HuH-7 (cell line): ENCODE measurements at places on chromosomes 3 and 15.

DNA sequence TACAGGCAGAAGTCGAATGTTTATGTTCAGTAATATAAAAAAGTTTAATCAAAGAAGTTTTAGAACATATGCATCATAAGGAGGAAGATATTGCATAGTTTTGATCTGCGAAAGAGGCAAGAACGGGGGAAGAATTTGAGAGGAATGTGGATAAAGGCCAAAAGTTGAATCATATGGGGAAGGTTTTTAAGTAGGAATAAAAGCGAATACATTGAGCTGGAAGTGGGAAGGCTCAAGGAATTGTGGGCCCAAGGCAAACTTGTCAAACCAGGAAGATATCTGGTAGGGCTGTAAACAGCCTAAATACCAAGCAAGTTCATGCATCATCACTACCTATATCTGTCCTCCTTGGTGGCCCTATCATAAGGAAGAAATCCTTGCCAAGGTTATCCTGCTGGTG lies 186.9 kb downstream of the MAGI1 start:
- no peak for DNase-seq

GRCh38 chr3:129611446-129611800 lies 4.9 kb upstream of the PLXND1 start:
- no peak for DNase-seq

DNA sequence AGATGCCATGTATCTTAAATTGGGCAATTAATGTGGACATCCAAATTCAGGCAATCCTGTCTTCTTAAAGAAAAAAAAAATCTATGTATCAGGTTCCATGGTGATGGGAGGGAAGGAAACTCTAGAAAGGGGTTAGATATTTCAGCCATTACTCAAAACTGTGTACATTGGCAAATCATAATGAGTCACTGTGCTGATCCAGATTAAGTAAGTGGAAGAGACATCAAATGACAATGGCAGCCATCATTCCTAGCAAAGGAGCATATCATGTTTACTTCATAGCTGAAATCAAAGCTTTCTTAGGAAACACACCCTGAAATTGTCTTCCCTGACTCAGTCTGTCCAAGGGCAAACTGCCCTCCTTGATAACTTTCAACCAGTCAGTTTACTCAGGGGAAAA lies 713.3 kb upstream of the GBE1 start:
- DNase-seq = no peak

GRCh38 chr3:87674397-87675161 lies 384.2 kb downstream of the CGGBP1 start:
- no peak for DNase-seq

- DNase-seq = no peak
Measured at GRCh38 chr3:69463531-69463930, 77.6 kb upstream of the FRMD4B start.

DNA sequence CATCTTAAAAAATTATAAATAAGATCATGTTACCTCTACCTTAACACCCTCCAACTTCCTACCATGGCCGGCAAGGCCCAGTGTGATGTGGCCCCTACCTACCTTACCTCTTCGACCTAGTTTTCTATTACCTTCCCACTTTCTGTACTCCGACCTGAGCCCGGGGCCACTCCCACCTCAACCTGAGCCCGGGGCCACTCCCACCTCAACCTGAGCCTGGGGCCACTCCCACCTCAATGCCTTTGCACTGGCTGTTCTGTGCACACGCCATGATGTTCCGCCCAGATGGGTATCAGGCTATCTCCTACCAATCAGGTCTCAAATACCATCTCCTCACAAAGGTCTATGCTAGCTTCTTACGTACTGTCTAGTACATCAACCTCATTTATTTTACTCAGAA lies 66.8 kb upstream of the XXYLT1 start:
- DNase-seq = no peak

GRCh38 chr15:51067510-51067909 lies 27.2 kb downstream of the TNFAIP8L3 start:
- no peak for DNase-seq

DNA sequence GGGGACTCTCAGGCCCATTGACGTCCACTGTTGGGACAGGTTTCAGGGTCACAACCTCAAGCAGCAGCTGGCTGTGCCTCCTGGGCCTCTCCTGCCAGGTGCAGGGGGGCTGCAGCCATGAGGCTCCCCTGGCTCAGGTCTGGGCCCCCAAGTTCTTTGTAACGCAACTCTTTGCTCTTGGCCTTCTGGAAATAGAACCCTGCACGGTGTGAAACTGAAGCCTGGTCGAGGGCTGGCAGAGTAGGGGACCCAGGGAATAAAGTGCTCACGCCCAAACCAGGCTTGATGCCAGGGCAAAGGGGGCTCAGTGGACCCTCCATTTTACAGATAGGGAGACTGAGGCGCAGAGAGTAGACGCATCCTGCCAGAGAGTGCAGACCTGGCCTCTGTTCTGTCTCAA lies 771 bp downstream of the CALML4 start:
- DNase-seq = no peak

DNA sequence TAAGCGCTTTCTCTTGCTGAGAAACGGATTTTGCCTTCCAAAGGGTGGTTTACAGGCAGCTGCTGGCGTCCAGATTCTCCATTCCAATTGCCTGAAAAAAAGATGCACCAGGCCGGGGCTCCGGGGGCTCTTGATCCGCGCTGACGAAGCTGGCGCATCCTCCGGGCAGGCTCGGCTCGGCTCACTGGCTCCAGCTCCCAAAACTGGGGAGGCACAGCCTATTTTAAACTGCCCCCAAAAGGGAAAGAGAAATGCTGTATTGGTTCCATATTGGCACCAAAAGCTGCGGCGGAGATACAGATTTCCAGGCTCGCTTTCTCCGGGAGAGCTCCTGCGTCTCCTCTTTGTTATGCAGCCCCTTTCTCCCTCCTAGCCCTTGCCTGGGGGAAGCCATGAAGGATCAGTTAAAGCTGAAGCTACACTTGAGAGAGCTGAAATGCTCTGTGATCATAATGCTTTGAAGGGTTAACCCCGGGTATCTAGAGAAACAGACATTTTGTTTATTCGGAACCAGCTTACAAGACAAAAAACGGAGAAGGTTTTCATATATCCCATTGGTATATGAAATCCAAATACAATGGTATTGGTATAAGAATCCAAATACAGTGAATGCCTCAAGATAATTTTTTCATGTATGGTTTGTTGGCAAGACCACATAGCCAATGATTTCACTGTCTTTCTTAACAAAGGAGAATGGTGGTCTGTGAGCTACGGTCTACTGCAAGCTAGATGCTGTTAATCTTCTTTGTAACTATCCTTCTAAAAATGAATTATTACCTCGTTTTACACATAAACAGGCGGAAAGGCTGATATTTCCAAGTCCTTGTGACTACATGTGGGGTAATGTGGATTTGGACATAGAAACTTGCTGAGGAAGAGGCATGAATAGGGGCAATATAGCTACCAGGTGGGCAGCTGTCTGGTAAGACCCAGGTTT lies 693 bp downstream of the CD200 start:
- DNase-seq = no peak
